Stimulated activated CD4-positive, alpha-beta T cell treated with anti-CD3 and anti-CD28 coated beads, Interleukin-2, amount 100 ng/mL, for 4 hours (primary cell): ENCODE measurements at places on chromosomes 12 and 14.

DNA sequence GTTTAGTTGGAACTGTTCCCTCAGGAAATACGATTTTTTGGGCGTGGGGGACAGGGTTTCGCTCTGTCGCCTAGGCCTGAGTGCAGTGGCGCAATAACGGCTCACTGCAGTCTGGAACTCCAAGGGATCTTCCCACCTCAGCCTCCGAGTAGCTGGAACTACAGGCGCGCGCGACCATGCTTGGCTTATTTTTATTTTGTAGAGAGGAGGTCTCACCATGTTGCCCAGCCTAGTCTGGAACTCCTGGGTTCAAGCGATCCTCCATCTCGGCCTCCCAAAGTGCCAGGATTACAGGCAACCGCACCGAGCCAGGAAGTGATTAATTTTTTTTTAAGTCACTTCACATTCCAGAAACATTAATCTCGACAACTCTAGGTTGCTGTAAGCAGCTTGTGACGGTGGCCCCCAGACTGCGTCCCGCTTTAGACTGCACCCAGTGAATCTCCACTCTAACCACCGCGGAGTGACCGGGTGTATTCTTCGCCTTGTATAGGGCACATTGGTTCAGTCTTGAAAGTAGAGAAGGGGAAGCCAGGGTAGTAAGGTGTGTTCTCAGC is 830 bp upstream of the MIS18BP1 start:
- DNase-seq: no peak

DNA sequence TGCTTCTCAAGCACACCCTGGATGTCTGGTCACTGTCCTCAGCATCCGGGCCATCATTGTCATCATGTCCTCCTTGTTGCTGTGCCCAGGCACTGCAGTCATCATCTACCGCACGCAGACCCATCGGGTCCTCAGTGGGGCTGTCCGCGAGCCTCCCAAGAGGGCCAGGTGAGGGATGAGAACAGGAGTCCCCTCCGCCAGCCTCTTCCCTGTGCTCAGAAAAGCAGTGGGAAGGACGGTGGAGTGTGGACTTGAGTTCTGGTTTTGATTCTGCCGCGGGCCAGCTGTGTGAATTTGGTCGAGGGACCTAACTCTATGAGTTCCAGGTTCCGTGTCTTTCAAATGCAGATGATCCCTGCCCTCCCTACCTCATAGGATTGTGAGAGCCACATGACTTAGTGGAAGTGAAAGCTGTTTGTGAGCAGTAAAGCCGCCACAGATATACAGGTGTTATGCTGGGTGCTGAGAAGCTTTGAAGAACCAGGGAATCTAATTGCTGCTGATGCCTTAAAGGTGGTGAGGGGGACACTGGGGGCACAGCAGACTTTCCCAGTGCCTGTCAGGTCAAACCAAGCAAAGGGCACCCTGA is 122.9 kb upstream of the RAP1B start:
- DNase-seq: no peak

GRCh38 chr14:82298811-82299210 is 765.2 kb upstream of the SEL1L start:
- no peak for DNase-seq

DNA sequence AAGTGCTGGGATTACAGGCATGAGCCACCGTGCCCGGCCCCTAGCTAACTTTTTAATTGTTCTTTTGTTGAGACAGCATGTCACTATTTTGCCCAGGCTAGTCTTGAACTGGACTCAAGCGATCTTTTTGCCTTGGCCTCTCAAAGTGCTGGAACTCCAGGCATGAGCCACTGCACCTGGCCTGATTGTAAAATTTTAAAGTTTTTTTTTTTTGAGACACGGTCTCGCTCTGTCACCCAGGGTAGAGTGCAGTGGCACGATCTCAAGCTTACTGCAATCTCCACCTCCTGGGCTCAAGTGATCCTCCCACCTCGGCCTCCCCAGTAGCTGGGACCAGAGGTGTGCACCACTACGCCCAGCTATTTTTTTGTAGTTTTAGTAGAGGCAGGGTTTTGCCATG is 79.1 kb upstream of the SINHCAF start:
- no peak for DNase-seq

DNA sequence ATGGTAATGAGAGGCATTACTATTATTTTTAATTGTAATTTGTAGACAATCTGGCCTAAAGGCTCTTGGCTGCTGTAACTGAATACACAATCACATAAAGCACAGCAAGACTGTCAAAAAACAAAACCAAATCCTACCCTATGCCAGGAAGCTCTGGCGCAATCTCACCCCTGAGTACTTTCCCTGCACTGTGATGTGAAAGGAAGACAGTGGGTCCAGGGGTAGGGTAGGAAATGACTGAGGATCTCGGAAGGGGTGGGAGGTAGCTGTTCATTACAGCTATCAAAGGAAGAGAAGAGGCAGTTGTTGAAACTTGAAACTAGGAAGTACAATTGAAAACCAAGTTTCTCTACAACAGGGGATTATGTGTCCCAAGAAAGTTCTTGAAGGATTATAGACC is 202.8 kb downstream of the ANO2 start:
- DNase-seq: no peak

DNA sequence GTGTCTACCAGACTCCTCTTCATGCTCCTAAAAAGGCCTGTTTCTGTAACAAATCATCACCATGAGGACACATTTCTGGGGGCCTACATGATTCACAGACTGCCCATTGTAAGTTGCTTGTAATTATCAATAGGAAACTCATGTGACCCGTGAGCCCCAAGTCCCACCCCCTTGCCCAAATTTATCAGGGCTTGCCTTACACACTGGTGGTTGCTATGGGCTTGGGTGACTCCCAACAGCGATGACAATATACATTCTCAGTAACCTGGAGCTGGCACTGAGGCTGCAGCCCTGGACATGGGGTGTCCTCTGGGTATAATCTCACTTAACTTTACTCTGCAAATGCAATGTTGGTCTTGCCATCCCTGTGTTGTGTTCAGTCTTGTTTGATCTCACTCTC is 149.2 kb downstream of the NRXN3 start:
- DNase-seq: no peak

- no peak for DNase-seq
Measured at GRCh38 chr14:21256539-21257393, 12.5 kb downstream of the HNRNPC start.

GRCh38 chr14:54023027-54023426 is 66.4 kb upstream of the BMP4 start:
- DNase-seq: no peak

DNA sequence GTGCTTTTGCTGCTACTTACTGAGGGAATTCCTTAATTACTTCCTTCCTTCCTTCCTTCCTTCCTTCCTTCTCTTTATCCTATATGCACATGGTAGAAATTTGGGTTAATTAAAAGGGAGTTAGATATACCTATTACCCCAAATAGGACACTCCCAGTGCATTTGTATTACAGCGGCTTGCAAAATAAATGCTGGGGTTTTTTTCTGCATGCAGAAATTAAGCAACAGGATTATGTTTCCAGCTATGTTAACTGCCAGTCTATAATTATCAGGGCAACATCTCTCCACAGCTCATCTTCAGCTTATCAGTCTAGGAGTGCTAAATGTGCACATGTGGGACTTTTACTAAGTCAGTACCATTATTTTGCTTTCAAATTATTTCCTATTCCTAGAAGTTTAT is 132.9 kb upstream of the SLC35F4 start:
- DNase-seq: no peak

DNA sequence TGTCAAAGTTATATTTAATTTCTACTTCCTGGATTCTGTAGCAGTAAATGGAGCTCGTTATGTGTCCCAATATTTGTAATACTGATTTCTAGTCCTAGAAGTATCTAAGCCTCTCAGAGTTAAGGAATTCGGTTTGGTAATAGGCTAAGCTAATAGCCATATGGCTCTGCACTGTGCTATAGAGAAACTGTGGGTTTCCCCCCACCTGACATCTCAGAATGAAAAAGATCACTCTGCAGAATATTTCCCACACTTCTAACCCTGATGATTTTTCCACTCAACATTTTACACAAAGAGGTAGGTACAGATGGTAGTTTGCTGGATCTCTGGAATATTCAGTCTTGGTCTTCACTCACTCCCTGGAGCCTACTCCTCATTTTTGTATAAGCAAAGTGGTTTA is 71.2 kb downstream of the BORCS5 start:
- DNase-seq: no peak

GRCh38 chr14:102957222-102957621 is 34.8 kb downstream of the AMN start:
- DNase-seq: no peak

- DNase-seq: no peak
Measured at GRCh38 chr14:90302529-90303303, 29.0 kb downstream of the NRDE2 start.

DNA sequence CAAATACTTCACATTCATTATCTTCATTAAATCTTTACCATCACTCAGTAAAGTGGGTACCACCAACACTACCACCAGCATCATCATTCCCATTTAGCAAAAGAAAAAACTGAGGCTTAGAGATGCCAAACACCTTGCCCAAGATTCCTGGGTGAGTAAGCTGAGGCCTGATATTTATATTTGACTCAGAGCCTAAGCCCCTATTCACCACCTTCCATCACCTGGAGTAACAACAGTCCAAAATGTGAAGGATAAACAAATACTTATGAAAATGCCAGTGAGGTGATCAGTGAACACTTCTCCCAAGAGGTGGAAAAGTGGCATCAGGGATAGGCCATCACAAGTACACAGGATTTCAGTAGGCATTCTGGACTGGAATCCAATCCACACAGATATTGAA is 3.7 kb downstream of the SLC38A1 start:
- no peak for DNase-seq

DNA sequence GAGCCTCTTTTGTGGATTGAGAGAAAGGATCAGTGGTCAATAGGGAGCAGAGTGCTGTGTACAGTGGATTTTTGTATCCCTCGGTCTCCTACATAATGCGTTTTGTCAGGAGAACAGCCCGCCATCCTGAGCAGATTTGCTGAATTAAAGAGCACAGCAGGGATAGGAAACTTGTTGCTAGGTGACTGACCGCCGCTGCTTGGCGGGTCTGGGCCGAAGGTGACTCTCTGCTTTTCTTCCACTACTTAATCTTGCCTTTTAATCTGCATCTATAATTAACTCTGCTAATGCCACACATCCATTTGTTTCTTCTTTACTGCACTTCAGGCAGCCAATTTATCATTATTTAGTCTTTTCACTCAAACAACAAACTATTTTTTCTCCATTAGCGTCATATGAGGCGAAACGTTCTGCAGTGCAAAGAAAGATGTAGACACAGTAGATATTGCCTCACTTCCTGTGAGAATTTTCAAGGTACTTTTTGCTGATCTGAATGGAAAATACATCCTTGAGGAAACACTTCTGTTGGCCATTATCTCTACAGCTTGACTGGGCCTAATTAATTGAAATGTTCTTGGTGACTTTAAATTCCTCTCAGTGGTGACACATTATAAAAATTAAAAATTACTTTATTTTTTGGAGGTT is 108.0 kb downstream of the PPM1A start:
- DNase-seq: no peak
